ENCODE measurements at places on chromosomes 12 and 14.

DNA sequence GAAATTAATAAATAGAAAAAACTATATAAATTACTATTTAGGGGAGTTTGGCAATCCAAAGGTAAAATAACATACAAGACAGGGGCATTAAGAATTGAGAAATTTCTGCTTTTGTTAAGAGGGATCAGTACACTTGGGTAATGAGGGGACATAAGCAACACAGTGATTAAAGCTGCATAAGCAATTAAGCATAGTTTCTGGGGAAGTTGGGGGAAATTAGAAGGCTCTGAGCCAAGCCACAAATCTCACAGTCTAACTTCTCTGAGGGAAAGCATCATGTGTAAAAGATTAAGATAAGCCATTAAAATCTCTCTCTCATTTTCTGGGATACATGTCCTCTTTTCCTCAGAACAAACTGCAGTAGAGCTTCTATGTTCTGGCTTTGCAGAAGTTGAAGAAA is 533.9 kb upstream of the LRFN5 start:
- DNase-seq: no peak

DNA sequence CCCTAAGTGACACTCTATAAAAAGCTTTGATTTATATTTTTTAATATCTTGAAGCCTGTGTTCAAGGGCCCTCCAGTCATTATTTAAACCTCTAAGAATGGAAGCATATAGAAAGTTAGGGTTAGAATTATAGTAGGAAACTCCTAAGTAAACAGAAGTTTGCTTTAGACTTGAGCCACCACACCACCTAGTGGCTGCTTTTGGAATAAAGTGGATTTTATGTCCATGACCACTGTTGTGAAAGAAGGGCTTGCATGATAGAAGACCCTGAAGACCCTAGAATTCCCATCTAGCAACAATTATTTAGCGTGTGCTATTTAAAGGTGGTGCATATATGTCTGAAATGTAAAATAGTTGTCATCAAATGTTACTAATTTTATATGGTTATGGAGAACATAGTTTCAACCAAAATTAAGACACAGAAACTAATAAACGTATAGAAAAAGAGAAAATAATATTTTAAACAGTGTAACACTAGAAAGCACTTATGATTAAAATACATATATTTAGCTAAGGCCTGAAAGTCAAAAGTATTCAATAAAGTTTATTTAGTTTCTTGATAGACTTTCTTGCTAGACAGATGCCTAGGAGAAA is 21.3 kb downstream of the LRRIQ1 start:
- DNase-seq: peak; percentile 11

DNA sequence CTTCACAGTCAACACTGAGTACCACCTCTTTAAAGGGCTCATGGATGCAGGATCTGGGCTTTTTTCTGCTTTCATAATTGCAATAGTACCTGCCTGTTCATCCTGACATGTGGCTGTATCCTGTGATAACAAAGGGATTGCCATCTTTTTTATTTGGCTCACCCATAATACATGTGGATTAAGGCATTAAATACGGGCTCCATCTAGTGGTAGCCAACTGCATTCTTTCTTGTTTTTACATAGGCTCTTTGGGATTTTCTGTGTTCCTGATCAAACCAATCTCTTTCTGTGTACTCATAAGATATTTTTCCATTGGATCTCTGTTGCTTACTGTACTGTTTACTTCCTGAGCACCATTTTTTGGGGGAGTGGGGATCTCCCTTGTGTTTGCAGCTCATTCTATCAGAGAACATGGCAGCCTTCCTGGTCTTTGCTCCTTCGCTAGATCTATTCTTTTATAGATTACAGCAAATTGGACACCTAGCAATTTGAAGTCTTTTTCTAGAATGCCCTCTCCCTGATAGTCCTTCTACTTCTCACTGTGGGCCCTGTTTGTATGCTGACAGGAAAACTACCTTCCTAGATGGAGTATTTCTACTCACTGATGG is 723.4 kb upstream of the MDGA2 start:
- DNase-seq: peak; percentile 51

GRCh38 chr12:52243259-52243855 is 10.3 kb downstream of the KRT7 start:
- no peak for DNase-seq

DNA sequence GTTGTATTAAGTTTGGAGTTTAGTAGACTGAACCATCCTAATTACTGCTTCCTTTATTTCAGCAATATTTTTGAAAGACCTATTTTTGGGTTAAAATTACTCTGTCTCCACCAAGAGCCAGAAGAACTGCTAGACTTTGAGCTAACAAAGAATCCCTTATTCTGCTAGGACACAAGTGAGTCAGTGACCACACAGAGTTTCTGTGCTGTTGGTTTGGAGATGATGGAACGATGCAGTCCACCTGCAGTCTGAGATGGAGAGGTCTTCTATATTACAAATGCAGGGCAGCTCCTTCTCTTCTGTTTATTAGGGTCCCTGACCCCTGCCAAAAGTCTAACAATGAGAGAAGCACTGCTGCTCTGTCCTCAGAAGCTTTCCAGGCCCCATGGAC is 6.7 kb upstream of the STXBP6 start:
- no peak for DNase-seq

GRCh38 chr14:70708717-70709570 is 67.2 kb downstream of the TTC9 start:
- DNase-seq: no peak

DNA sequence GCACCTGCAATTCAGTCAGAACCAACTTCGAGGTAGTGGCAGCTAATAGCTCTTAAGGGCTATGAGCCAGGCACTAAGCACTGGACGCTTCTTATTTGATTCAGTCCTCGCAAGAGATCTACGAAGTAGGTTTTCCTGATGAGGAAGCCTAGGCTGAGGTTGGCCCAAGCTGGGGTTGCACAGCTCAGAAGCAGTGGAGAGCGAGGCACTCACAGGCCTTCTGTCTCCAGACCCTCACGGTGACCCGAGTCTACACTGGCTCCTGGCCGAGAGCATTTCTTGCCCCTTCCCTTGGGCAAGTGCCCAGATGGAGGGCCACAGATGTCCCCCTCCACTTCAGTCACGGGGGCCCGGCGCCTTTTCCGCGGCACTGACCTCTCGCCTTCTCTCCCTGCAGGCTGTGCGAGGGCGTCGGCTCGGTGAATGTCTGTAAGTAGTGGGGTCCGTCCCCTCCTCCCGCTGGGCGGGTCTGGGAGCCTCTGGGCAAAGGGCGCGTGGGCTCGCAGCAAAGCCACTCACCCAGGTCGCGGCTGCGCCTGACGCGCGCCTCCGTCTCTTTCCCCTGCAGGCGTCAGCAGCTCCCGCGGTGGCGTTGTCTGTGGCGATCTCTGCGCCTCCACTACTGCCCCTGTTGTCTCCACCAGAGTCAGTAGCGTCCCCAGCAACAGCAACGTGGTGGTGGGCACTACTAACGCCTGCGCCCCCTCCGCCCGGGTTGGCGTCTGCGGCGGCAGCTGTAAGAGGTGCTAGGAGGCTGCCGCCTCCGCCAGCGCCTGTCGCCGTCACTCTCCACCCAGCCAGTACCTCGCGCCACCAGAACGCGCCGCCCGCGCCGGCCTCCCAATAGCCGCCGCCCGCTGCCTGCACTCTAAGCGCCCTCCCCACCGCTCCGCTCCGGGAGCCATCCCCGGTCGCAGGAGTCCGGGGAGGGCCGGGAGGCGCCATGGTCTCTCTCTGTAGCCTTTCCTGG is 13.1 kb downstream of the KRT83 start:
- peak; percentile 38 for DNase-seq

GRCh38 chr12:23098110-23098509 is 473.1 kb downstream of the ETNK1 start:
- DNase-seq: no peak

DNA sequence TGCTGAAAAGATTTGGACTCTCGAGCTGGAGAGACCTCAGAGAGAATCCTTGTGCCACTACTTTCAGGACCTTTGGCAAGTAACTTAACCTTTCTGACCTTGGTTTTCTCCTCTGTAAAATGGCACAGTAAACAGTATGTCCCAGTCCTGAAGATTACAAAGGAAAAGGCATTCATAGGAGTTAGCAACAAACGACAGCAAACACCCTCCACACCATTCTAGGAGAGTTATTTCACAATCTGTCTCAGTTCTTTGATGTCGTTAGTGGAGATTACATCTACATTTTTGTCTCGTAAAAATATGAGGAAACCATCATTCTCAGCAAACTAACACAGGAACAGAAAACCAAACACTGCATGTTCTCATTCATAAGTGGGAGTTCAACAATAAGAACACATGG is 205.7 kb downstream of the ITPR2 start:
- DNase-seq: no peak

DNA sequence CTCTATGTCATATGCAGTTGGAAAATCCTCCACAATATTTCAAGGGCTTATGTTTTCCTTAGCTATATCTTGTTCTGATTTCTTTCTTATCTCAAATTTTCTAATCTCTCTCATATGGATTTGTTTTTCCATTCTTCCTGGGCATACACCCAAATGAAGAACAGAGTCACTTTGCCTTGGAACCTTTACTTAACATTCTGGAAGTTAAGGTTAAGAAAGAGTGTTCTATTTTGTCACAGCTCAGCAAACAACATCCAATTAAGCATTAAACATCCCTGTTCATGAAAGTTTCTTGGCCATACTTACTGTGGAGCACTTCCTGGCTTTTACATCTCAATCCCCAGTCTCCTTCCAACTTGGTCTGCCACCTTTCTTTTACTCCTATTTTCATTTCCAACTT is 5.3 kb downstream of the NAV3 start:
- DNase-seq: no peak

- DNase-seq: no peak
Measured at GRCh38 chr14:94761348-94761996, 8.4 kb downstream of the GSC start.

GRCh38 chr14:80211153-80212022 is at the start of gene DIO2:
Gene DIO2, minus strand, starts transcription at chr14:80211504. Its CDS starts 32 bp downstream, at chr14:80211472.
- DNase-seq: peak; percentile 5

GRCh38 chr12:53096759-53097158 is 708 bp upstream of the IGFBP6 start:
- no peak for DNase-seq

DNA sequence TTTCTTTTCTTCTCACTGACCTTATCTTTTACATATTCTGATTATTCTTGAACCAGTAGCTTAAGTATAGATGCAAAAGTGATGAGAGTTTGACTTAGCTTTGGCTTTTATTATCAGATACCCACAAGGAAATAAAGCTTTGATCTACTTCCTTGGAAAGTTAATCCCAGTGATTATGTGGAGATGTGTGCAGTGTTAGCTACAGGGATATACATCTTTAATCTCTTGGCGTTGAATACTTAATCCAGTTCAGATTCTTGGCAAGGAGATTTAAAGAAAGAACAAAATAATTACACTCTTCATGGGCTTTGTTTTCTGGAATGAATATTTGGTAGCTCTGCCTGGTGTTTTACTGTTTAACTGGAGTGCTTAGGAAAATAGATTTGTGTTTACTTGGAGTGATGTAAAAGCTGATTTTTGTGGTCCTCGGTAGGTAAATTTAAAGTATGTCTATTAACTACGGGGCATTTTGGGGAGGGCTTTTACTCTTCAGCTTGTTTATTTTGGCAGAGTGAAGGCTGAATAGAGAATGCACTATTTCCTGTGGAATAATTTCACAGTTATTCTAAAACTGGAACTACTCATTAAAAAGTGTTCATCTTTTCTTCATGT is 150.1 kb upstream of the LRIG3 start:
- DNase-seq: no peak

DNA sequence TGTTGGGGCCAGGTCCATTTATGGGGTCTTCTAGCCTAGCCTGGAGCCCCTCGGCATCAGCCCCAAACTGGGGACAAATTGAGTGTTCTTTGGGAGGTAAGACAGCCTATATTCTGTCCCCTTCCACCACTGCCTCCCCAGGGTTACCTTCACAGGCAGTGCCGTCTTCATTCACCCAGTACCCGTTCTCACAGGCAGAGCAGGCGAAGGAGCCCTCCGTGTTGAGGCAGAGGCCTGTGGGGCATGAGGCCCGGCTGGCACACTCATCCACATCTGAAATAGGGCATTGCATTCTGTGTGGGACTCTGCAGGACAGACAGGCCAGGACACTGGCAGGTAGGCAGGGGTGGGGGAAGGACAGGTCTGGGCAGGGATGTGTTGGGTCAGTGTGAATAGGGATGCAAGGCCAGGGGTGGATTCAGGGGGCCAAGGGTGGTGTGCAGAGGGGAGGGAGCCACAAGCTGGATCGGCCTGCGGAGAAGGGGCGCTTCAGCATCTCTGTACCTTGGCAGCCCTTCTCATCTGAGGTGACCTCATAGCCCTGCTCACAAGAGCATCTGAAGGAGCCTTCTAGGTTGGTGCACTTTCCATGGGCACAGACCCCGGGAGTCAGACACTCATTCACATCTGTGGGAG is 16.1 kb downstream of the ISCA2 start:
- no peak for DNase-seq

DNA sequence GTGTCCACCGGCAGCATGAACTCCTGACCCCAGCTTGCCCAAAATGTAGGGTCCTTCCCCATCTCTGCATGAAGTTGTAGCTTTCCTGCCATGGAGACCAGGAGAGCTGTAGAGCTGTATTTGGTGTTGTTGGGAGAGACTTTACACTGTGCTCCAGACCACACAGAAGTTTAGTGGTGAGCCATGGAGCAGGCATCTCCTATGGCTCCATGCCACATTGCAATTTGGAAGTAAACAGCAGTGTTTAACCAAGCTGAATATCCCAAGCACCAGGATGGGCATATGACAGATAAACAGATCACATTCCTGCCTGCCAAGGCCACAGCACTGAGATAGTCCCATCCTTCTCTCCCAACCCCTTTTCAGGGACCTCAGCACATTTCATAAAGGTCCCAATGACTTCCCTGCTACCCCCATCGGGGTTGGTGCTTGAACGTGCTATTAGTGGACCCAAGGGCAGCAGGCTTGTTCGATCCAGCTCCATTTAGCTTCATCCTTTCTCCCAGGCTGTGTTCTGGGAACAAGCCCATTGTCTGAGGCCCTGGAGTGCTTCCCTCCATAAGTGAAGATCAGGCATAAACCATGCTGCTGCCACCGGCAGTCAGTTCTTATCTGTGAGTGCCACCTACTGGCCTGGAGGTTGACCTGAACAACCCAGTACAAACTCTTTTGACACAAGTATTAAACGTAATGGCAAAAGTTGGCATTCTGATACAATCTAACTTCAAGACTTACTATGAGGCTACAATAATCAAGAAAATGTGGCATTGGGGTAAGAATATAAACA is 172.3 kb upstream of the ATXN7L3B start:
- peak; percentile 24 for DNase-seq

DNA sequence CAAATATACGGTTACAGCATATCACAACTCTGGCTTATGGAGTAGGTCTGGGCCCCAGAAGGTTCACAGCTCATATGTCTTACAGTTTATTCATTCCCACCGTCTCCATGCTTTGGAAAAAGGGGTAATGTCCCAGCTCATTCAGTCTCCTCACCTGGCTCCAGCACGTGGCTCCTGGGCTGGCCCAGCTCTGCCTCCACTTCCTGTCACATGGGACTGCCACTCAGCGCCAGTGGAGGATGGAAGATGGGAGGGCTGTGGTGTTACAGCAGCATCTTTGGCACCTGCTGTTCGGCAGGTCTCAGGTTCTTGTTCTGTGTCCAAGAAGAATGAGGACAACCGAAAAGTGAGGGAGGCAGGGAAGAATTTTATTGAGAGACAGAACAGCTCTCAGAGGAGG is 216.3 kb upstream of the ATXN7L3B start:
- no peak for DNase-seq

GRCh38 chr12:4353785-4354208 is 25.7 kb downstream of the FGF23 start:
- peak; percentile 43 for DNase-seq

- peak; percentile 39 for DNase-seq
Measured at GRCh38 chr12:108853981-108854446, 3.4 kb downstream of the SSH1 start.

- no peak for DNase-seq
Measured at GRCh38 chr12:95371571-95371970, 102.4 kb upstream of the METAP2 start.

Data from RWPE1 (cell line).